ENCODE measurements at places on chromosomes 6 and 20.

GRCh38 chr6:139832493-139833305 lies 458.3 kb upstream of the CITED2 start:
- no peak for DNase-seq

- no peak for DNase-seq
Observed at GRCh38 chr20:43731927-43732326, 5.1 kb upstream of the GTSF1L start.

DNA sequence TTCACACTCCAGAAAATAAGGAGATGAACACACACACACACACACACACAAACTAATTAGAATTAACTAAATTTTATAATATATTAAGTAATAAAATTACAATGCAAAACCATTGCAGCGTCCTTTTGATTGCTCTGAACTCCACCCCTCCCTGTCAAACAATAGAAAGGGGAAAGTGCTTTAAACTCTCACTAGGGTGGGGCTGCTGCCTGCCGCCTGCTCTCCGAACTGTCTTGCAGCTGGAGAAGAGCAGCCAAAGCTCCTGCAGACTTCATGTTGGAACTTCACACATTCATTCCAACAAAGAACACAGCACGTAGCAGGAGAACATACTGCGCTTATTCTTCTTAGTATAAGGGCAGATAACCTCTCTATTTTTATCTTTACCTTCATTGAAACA lies 83.2 kb downstream of the GCLC start:
- no peak for DNase-seq

DNA sequence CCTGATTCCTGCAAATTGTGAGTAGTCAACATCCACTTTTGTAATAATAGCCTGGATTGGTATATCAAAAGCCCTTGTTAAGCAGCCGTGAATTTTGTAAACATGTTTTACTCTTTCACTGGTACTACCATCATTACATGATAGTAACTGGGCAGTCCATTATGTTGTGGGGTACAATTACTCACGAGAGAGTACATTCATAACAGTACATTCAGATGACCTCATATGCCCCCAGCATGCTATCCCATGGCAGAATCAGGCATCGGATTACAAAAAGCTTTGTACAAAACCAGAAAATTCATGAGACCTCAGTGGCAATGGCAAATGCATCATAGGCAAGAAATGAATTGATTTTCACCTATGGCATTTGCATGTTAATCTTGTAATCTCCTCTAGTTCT lies 166.2 kb downstream of the EPM2A start:
- DNase-seq = no peak

DNA sequence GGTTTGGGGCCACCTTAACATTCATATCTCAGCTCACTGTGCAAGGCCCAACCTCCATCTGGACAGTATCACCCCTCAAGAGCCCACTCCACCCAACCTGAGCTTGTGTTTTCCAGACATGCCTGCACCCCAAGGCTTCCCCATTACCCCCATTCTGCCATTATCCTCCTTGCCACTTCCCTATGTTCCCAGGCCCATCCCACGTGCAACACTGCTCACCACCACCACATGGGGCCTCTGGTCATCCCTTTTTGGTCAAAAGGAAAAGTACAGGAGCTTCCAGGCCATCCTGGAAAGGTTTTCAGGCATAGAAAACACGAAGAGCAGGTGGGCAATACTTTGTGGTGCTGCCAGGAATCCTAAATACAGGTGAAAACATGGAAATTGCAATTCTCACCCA lies 140.3 kb downstream of the SYNDIG1 start:
- no peak for DNase-seq

GRCh38 chr6:16769986-16770376 lies 8.7 kb upstream of the ATXN1 start:
- peak; percentile 81 for DNase-seq

- no peak for DNase-seq
Observed at GRCh38 chr6:35213298-35213791, 411 bp upstream of the SCUBE3 start.

GRCh38 chr6:100088009-100088408 lies 94.0 kb upstream of the MCHR2 start:
- DNase-seq = peak; percentile 93

DNA sequence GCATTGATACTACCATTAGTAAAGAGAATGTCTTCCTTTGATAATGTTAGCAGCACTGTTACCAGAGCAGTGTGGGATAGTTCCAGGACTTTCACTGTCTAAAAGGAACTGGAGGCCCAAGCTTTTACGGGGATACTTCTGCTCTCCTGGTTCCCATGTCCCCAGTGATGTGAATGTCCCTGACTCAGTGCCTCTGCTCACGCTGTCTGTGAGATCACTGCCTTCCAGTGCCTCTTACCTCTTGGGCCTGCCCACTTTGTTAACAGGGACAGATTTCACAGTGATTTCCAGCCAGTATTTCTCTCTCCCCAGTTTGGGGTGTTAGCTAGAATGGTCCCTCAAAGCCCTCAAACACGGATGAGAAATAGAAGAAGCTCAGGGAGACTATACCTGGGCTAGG lies 14.4 kb downstream of the PTPRA start:
- no peak for DNase-seq

GRCh38 chr6:129801909-129802308 lies 59.2 kb downstream of the TMEM244 start:
- no peak for DNase-seq

DNA sequence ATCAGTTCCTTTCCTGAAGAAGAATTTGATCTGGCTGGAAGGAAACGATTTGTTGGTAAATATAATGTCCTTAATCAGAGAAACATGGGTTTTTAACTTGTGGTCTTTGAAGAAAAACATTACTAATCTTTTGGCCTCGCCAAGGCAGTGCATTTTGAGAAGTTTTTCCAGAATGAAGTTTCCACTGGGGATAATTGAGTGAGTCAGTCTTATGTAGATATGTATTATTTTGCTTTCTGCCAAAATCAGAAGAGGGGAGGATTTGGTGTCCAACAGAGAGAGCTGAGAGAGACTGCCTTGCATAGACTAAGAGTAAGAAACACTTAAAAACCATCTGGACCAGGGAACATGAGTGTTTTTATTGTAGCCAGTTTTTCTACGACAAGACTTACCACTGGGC lies 79.9 kb downstream of the FNDC1 start:
- DNase-seq = peak; percentile 62

- no peak for DNase-seq
Observed at GRCh38 chr6:43766500-43766853, 3.5 kb upstream of the VEGFA start.

DNA sequence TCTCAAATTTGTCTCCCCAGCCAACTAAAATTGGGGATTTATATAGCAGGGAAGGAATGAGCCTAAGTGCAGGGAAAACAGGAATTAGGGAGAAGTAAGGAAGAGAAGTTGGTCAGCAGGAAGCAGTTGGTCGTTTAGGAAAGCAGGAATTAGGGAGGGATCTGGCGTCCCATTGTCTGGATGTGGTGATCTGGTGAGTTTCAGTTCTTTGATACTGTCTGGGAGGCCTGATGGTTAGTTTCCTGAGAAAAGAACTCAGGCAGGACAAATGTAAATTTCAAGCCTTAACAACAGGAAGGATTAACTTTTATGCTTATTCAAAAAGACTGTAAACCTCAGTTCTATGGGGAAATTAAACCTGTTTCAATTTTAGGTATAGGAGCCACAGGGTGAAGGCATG lies 116.2 kb upstream of the PRL start:
- DNase-seq = no peak

- no peak for DNase-seq
Observed at GRCh38 chr6:107753778-107754177, 70.3 kb downstream of the SCML4 start.

DNA sequence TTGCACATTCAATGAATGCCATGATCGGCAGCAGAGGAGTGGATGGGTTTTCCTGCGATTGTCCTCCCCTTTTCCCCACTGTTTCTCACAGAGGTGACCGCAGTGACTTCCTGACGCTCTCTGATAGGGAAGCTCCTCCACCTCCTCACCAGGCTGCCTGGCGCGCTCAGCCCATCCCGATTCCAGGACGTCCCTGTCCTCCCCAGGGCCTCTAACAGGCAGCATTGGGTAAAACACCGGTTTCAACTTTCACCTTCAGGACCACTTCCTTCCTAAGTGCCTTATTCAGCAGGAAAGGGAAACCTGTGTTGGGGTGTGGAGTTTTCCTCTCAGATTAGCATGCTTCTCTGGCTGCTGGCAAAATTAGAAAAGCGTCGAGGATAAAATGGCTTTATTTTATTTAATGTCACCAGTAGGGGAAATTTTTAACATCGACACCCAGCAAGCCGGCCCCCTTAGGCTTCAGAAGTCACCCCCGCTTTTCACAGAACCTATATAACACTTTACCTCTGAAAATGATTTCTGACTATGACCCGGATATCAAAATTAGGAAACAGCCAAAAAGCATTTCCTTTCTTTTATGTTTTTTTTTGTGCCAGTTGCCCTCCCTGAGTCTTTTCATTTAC lies 570.4 kb upstream of the GJE1 start:
- no peak for DNase-seq

DNA sequence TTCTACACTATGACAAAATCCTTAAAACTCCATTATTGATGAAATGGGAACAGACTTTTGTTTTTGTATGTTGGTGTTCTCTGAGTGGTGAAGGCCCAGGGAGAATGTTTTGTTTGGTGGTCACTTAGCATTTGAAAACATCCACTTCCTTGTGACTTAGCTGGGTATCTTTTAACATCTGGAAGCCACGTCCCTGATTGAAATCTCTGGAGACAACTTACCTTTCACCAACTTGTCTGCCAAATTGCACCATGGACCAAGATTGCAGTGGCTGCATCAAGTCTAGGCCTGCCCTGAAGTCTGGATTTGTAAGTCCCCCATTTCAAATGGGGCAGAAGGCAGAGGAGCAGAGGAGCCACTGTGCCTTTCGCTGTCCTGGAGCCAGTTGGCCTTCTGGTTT lies 534 bp upstream of the EFCAB8 start:
- no peak for DNase-seq

DNA sequence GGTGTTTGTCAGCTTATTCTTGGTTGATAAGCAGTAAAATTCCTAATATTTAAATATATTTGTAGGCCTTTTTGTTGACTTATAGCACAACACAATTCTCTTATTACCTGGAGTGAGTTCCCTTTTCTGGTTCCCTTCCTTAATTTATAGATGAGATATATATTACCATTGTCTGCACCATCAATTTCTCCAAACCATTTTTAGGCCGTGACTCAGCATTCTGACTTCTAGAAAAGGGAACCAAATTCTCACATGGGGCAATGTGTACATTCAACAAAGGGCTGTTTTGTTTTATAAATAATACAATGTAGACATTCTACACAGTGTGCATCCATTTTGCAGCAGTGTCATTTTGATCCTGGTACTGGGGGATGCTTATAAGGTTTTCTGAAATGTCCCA lies 52.8 kb downstream of the NCOA7 start:
- no peak for DNase-seq

DNA sequence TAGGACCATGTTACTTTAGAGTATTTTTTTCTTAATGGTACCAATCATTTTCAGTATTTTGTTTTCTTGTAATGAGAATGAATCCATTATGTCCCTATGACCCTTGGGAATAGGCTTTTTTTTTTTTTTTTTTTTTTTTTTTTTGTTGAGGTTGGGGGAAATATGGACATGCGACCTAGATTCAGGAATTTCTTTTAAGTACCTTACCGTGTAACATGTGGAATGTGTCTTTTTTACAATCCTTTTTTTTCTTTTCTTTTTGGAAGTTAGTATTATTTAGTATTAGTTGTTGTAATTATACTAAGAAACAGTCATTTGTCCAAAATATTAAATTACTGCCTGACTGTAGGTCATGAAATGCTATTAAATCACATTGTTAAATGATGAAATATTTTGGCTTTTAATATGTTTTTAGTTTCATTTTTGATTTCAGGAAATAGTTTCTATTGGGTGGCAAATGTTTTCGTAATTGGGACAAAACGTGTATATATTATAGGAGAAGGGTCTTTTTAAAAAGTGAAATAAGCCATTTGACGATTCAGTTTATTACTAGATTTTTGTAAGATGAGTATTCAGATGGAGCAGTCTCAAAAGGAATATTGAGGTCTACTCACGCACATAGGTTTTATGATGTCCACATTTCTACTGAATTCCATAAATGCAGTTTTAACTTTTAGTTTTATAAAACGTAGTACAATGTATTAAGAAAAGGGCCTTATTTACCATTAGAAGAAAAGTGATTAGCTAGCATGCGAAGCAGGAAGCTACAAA lies 4.9 kb downstream of the ARID1B start:
- DNase-seq = no peak

DNA sequence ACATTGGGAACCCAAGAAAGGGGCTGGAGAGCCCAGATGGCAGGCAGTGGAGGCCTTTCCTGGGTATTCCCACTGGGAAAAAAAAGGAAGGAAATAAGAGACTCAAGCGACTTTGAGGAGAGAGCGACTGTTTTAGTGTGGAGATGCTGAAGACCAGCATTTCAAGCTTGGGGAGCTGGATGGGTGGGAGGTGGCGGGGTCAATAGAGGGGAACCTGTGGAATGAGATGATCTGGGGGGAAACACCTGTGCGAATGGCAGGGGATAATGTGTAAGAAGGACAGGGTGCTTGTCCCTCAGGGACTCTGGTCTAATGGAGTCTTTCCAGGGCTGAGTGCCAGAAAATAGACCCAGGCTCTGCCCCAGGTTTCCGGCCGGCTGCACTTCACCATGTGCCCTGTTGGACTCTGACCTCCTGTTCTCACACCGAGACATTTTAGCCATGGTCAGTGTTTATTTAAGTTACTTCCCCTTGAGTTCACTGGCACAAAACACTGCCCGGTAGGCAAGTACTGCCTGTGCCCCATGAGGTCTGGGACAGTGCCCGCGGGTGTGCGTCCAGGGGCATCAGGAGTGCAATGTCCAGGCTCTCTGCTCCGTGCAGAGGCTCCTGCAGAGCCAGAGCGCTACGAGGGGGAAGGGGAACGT lies 50.4 kb upstream of the NKX2-2 start:
- DNase-seq = no peak

DNA sequence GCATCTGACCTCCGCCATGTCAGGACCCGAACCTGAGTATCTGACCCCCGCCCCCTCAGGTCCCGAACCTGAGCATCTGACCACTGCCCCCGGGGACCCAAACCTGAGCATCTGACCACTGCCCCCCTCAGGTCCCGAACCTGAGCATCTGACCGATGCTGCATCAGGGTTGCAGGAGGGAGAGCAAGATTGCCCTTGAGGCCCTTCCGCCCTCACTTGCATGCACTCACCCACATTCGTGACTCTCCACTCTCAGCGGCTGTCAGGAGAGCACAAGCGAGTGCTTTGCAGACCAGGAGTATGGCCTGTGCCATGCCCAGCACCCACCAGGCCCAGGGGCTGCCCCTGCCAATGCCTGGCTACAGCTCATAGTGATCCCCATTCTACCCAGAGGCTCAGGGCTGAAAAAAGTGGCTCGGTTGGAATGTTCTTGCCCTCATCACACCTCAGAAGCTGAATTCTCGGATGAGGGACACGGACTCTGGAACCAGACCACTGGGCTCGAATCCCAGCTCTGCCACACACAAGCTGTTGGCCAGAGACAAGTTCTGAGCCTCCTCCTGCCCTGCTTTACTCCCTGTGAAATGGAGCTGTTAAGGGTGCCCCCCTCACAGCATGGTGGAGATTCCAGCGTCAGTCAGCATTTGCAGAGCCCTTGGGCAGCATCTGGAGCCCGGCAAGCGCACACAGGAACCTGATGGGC lies 82.1 kb downstream of the DLL1 start:
- no peak for DNase-seq

GRCh38 chr6:30841644-30842504 lies 42.4 kb upstream of the DDR1 start:
- no peak for DNase-seq

All from fibroblast of skin of left quadriceps (primary cell).